ENCODE measurements at places on chromosomes 4 and X.

GRCh38 chr4:185286571-185286970 lies 77.2 kb downstream of the SNX25 start:
- no peak for DNase-seq

DNA sequence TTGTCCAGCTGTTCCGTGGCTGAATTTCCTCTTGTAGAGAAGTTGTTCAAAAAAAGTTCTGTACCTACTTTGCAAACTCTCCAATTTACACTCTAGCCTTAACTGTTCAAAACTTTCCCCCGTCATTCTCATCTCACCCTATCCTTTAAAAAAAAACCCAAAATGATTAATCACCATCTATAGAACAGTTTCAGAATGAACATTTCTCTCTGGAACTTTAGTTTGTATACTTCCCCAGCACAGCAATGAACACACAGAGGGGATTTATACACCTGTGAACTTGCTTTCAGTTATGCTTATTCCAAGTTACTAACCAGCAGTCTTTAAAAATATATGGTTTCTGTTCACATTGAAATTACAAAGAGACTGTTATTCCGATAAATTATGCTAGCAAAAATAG lies 1.2 kb downstream of the GEMIN8 start:
- no peak for DNase-seq

GRCh38 chr4:148068065-148068911 lies 336.4 kb downstream of the ARHGAP10 start:
- no peak for DNase-seq

- no peak for DNase-seq
Observed at GRCh38 chr4:125084608-125085007, 230.1 kb upstream of the FAT4 start.

Measured in stimulated activated CD4-positive, alpha-beta T cell treated with anti-CD3 and anti-CD28 coated beads, Interleukin-1b, Interleukin-23, amount 100 ng/mL, for 1 hour (primary cell).